ENCODE measurements at places on chromosomes 2 and 18.

DNA sequence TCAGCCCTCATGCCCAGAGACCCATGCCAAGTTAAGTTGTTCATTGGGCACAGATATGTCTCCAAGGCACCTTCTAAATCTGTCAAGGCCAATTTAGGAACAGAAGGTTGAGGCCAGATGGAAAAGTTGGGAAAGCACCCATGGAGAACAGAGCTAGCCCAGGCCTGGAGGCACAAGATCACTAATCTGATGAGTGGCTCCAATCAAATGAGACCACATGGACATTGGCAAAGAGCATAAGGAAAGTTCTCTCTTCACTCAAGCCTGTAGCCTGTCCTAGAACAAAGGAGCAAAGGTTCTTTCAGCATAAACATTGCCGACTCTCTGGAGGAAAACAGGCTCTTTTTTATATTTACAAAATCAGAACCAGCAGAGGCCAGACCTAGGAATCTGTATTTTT lies 154.8 kb downstream of the RNF152 start:
- no peak for DNase-seq

- no peak for DNase-seq
Measured at GRCh38 chr2:215850380-215850779, 163.0 kb downstream of the MREG start.

GRCh38 chr2:41937464-41937906 lies 110.3 kb upstream of the PKDCC start:
- no peak for DNase-seq

DNA sequence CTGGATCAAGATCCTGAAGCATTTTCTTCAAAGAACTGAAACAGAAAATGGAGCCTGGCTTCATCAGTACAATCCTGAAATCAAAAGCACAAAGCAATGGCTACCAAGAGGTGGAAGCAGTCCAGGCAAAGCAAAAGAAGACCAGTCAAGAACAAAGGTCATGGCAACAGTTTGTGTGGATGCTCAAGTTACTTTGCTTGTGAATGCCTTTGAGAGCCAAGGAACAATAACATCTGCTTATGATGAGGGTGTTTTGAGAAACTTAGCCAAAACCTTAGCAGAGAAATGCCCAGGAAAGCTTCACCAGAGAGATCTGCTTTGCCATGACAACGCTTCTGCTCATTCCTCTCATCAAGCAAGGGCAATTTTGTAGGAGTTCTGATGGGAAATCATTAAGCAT lies 723.1 kb downstream of the TMEM182 start:
- no peak for DNase-seq

- peak; percentile 54 for DNase-seq
Measured at GRCh38 chr2:18546567-18546966, 13.9 kb downstream of the RDH14 start.

- DNase-seq, result no peak
Measured at GRCh38 chr2:12282780-12283695, 433.7 kb upstream of the TRIB2 start.

DNA sequence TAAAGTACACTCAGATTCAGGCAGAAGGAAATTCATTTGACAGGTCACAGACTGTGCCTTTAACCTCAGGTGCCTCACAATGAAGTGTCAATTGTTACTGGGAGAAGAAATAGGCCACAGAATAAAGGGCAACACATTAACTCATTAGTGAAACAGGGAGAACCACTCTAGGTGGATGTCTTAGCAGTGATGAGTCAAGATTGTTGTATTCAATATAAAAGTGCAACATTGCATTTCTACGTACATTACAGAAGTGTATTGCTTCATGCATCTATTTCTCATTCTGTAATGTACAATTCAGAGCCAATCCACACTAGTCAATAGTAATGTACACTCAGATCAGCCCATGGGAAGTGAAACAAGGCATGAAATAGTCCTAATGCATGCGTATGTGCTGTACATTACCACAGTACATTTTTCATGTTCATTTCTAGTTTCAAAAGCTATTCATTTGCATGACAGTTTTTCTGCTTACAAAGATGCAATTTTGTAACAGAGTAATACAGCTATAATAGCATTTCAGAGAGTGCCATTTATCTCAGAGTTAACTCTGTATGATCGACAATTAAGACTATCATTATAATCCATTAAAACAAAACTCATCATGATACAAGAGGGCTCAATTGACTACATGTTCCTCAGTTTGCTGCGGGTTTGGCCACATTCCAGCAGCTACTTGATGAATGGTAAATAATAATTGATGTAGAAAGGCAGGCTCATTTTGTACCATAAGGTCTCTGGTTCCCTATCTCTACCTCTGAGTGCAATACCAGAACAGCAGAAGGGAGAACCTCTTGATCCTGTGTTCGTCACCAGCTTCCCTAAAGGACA lies 12.2 kb upstream of the ARL5A start:
- peak; percentile 26 for DNase-seq

DNA sequence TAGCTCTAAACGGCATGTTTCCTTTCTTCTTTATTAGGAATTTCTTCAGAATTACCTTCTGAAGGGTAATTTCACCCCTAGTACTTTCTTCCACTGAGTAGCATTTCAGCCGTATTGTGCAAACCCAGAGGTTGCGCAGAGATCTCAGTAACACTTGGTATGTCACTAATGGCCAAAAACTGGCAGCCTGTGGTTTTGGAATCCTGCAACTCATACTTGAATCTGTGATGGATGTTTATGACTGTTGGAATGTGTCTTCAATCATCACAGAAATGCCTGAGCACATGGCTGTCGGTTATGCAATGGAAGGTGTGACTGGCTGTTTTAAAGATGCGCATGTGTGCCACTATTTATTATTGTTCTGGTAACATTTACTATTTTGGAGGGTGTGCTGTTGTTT lies 100.0 kb downstream of the COLEC12 start:
- no peak for DNase-seq

- DNase-seq, result no peak
Measured at GRCh38 chr2:55894720-55895119, 28.9 kb downstream of the EFEMP1 start.

DNA sequence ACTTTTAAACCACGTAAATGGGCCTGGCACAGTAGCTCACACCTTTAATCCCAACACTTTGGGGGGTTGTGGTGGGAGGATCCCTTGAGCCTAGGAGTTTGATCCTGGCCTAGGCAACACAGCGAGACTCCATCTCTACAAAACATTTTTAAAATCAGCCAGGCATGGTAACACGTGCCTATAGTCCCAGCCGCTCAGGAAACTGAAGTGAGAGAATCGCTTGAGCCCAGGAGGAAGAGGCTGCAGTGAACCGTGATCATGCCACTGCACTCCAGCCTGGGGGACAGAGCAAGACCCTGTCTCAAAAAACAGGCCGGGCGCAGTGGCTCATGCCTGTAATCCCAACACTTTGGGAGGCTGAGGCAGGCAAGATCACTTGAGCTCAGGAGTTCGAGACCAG lies 12.2 kb downstream of the ROCK1 start:
- no peak for DNase-seq

GRCh38 chr18:36322734-36323133 lies 25.2 kb downstream of the FHOD3 start:
- no peak for DNase-seq

GRCh38 chr2:64330281-64331113 lies 123.5 kb upstream of the LGALSL start:
- peak; percentile 79 for DNase-seq

GRCh38 chr2:74886811-74887210 lies 52.9 kb downstream of the HK2 start:
- no peak for DNase-seq

DNA sequence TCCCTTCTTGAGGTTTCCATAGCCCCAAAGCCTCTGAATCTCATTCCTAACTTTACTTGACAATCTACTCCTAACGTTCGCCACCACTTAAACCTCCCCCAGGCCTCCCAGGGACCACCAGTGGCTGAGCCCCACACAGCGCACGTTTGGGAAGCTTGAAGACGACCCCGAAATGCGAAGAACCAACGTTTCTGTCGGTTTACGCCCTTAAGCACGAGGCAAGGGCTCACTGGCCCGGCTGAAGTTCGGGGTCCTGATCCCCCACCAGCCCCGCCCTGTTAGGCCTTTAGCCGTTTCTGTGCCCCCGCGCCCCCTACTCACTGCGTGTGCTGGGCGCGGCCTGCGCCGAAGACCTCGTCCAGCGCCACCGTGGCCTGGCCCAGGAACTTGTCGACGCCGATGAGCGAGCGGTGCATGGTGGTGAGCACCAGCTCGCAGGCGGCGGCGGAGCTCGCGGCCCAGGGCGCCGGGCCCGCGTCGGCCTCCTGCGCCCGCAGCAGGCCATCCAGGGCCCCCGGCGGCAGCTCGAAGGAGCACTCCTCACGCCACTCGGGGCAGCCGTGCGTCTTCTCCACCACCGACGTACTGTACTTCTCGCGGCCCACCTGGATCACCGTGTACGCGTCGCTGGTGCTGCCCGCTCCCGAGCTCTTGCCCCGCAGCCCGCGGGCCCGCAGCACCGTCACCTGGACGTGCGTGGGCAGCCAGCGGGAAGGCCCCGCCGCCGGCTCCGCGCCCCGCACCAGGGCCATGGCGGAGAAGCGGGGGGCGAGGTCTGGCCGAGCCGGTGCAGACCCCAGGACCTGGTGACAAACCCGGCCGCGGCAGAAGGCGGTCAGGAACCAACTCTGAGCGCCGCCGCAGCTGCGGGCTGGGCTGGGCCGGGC lies 479 bp downstream of the RAB11FIP5 start:
- no peak for DNase-seq

DNA sequence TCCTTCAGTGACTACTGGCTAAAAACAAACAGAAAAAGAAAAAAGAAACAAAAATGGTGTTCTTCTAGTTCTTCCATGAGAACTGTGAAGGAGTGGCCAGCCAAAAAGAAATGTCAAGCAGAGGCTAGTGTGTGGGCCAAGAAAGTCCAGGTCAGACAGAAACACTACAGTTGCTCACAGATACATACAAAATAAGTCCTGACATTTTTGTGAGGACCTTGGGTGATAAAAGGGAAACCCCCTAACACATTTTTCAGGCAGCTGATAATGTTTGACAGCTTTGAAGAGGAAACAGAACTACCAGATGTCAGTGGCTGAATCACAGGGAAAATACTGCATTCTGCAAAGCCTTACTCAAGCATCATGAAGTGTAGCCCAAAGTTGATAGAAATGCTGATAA lies 28.1 kb downstream of the ARHGAP25 start:
- no peak for DNase-seq

GRCh38 chr2:160324917-160325316 lies 124.8 kb upstream of the ITGB6 start:
- DNase-seq, result no peak

DNA sequence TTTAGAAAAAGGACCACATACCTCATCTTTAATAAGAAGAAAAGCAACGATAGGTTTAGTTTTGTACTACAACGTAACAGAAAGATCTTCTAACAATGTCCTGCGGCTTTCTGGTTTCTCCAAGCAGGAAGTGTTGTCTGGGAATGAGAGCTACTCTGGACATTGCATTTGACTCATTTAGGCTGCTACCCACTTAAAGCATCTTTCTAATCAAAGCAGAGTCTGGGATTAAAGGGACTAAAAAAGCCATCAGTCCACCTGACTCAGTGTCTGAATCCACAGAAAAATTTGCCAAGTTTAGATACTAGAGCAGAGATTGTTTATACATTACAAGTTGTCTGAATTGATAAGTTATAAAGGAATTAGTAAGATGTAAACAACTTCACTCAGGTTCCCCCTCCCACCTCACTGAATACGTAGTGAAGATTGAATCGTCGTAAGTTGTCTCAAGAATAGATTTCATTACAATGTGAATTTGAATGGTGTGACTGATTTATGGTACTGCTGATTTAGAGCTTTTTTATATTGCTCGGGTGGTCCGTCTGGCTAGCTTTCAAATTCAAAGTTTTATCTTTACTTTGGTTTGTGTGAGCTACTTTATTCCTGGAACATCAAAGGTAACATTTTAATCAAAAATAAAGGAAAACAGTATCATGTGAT lies 70.2 kb upstream of the SMIM21 start:
- no peak for DNase-seq

- no peak for DNase-seq
Measured at GRCh38 chr2:177044671-177045070, 167.9 kb upstream of the HNRNPA3 start.

DNA sequence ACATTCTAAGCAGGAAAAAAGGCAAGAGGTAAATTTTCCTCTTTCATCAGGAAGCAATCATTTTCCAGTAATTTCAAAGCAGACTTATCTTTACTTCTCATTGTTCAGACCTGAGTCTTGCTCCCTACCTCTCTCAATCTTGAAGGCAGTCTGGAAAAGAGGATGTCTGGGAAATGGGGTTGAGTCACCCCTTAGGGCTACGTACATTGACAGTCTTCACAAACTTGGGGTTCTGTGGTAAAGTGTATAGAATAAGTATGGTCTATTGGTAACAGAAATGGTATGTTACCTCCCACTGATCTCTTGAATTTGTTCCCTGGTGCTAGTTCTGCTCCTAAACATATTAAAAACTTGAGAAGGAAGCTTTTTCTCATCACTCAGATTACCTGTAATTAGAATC lies 361.3 kb downstream of the SS18 start:
- no peak for DNase-seq

DNA sequence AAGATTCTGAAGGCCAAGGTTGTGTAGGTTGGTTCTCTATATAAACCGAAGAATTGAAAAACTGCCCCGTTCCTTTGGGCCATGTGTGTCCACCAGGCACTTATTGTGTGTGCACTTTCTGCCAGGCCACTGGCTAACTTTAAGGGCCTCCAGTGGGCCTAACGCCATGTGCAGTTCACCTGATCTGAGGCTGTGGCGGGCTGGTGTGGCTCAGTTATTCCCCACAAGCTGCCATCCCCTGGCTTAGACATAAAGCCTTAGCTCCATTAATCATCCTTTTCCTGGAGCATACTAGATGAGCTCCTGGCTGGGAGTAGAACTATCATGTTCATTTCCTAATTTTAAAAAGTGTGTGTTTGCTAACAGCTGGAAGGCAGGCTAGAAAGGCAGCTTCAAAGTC lies 304.1 kb upstream of the TNP1 start:
- DNase-seq, result no peak

GRCh38 chr18:73235491-73235890 lies 367.7 kb upstream of the NETO1 start:
- no peak for DNase-seq

GRCh38 chr2:238369591-238370040 lies 49.3 kb downstream of the TRAF3IP1 start:
- no peak for DNase-seq

DNA sequence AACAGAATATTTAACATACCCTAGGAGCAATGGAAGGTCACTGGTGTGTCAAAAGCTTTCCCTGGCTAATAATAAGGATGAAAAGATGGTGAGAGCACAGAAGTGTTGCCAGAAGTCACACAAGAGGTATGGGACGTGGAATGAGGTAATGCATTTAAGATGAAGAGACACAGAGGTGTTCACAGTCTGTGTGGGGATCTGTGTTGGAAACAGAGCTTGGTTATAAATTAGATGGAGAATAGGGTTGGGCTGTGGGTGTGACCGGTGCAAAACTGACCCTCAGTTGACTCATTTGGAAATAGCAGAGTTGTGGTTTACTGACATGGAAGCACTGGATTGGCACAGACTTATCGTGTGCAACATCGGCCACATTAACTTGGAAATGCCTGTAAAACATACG lies 372.5 kb downstream of the SATB2 start:
- no peak for DNase-seq

DNA sequence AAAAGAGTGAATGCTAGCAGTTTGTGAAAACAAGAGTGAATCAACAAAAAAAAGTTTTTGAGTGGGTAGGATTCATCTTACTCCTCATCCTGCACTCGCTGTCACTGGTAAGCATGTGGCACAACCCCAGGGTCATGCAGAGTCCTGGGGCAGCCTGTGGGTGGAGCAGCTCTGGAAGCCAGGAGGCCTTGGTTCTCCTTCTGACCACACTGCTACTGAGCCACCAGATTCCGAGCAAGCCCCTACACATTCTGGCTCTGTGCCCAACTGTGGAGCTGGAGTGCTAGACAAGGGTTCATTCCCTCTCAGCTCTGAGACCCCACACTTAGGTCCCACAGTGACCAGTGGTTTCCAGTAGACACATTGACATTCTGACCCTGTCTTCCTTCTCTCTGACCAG lies 670.6 kb downstream of the BCL11A start:
- DNase-seq, result no peak
